Stimulated activated CD8-positive, alpha-beta memory T cell treated with anti-CD3 and anti-CD28 coated beads, Interleukin-4, amount 100 ng/mL, for 48 hours (primary cell): ENCODE measurements at places on chromosomes 5 and 9.

GRCh38 chr5:96220610-96221390 lies 212.2 kb downstream of the PCSK1 start:
- no peak for DNase-seq

GRCh38 chr9:99158629-99159028 lies 53.7 kb downstream of the TGFBR1 start:
- no peak for DNase-seq

- DNase-seq, result no peak
Measured at GRCh38 chr5:14246350-14247053, 103.4 kb downstream of the TRIO start.

- no peak for DNase-seq
Measured at GRCh38 chr5:151477101-151477500, 29.7 kb downstream of the SLC36A1 start.

DNA sequence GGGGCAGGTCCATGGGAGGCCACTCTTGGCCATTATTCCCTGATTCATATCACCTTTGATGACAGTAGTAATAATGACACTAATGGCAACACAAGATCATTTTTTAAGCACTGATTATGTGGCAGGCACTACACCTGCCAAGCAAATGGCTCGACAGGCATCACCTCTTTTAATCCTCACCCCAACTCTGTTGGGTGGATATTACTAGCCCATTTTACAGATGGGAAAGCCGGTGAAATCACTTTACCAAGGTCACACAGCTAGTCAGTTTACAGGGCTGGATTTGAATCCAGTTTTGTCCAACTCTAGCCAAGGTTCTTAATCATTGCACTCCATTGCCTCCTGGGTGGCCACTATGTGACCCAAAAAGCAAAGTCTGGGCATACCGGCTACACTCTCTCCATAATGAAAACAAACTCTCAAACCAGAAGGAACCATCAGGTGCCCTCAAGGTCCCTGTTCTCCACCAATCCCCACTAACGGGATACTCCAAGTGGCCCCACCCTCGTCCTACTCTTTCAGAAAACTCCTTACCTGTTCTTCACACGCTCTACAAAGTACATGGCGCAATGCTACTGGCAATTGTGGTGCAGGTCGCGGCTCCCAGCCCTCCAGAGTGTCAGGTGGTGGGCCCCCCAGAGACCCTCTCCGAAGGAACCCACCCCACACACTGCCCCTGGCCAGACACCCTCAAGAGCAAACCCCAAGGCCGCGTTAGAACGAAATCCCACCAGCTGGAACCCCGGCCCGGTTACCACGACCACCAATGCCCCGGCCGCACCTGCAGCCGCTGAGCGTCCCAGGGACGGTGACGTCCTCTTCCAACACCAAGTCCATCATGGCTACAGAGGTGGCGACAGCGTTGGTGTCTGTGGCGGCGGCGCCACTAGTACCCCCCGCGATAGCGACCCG lies 572 bp downstream of the CDK5RAP2 start:
- peak; percentile 28 for DNase-seq

DNA sequence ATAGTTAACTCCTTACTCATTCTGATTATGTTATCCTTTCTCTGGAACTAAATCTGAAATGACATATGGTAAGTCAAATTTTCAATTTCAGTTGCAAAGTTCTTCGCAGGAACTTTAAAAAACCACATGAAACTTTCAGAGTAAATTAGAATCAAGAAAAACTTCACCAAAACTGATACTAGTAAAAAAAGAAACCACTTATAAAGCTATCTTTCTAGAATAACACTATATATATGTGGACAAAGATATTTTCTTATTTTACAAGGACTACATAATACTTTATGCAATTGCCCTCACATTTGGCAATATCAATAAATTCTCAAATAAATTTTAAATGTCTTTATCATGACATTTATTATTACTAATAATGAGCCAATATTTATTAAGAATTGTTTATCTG lies 1847.1 kb upstream of the NUDT12 start:
- no peak for DNase-seq

DNA sequence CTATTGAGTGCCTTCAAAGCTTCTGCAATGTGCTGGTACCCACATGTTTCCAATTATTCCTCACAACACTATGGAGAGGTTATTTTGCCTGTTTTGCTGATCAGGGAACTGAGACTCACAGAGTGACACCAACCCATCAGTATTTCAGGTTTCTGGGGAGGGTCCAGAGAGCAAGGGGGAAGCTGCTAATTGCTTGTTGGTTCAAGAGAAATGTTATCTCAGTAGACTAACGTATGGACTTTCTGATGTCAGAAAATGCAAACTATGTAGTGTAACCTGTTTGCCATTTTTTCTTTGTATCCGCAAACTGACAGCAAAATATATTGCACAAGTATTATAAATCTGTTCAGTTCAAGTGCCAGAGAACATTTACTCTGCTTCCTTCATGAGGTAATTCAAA lies 108.3 kb upstream of the MSX2 start:
- no peak for DNase-seq
